Thoracic aorta (tissue), 2 donors: ENCODE measurements at places on chromosomes 7 and 10.

- no peaks in the 10 kb centered on the region for H3K27me3 ChIP-seq
- H3K36me3 ChIP-seq = no peaks in the 10 kb centered on the region
- peaks cover 29% of the 10 kb centered on the region for H3K4me1 ChIP-seq
- H3K27ac ChIP-seq = no peak overlapping the region
- DNase-seq = no peak
These were observed 3.8 kb upstream of the TMEM140 start for GRCh38 chr7:135143885-135144668.

GRCh38 chr10:122199070-122199469 is 72.0 kb upstream of the BTBD16 start:
- no peaks in the 10 kb centered on the region for H3K4me1 ChIP-seq
- H3K27ac ChIP-seq = no peak overlapping the region
- no peak for DNase-seq
- no peak overlapping the region for H3K4me3 ChIP-seq
- peaks cover 23% of the 10 kb centered on the region for H3K36me3 ChIP-seq

DNA sequence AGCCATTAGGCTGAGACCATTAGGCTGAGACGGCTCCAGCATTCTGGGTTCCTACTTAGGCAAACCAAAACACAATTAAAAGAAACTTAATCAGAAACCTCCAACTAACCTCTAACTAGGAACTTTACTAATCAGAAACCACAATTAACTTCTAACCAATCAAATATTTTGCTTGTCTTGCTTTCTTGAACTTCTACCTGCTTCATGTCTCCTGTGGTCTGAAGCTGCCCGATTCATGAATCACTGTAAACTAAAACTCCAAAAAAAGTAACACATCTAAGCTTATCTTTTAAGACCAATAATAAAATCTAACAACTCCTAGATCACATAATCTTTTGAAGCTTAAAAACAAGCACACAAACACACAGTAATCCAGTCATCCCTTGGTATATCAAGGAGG is 76.1 kb downstream of the PDSS1 start:
- H3K27me3 ChIP-seq = no peaks in the 10 kb centered on the region
- no peak for DNase-seq
- H3K36me3 ChIP-seq = no peaks in the 10 kb centered on the region
- no peak overlapping the region for H3K4me3 ChIP-seq
- no peak overlapping the region for H3K27ac ChIP-seq
- H3K4me1 ChIP-seq = peaks cover 4% of the 10 kb centered on the region

DNA sequence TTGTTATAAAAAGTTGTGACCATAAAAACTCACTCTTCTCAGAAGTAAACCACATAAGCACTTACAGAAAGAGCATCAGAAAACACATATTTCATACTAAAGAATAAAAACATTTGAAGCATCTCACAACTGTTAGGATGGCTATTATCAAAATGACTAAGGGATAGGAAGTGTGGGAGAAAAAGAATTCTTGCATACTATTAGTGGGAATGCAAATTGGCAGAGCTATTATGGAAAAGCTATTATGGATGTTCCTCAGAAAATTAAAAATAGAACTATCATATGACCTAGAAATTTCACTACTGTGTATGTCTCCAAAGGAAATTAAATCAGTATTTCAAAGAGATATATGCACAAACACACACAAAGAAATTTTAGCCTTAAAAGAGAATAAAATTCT is 25.2 kb upstream of the POT1 start:
- no peak for DNase-seq
- no peaks in the 10 kb centered on the region for H3K36me3 ChIP-seq
- no peaks in the 10 kb centered on the region for H3K4me1 ChIP-seq
- H3K27ac ChIP-seq = no peak overlapping the region

DNA sequence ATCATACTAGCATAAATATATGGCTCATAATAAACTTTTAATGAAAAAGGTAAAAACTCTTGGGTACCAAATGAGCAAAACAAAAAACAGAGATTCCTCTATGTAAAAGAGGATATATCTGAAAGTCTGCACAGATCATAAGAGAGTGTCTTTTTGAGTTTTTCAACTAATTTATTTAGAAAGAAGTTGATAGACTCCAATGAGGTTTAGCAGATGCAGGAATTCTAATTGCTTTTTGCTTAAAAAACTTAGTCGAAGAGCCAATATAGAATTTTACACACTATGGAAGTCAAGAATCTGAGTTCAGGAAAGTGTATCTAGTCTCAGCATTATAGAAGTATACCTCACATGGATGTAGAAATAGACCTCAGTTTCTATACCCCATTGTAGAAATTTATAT is 3.4 kb upstream of the MLLT10 start:
- H3K27ac ChIP-seq = no peak overlapping the region
- no peak overlapping the region for H3K4me3 ChIP-seq
- no peaks in the 10 kb centered on the region for H3K27me3 ChIP-seq
- H3K36me3 ChIP-seq = no peaks in the 10 kb centered on the region

DNA sequence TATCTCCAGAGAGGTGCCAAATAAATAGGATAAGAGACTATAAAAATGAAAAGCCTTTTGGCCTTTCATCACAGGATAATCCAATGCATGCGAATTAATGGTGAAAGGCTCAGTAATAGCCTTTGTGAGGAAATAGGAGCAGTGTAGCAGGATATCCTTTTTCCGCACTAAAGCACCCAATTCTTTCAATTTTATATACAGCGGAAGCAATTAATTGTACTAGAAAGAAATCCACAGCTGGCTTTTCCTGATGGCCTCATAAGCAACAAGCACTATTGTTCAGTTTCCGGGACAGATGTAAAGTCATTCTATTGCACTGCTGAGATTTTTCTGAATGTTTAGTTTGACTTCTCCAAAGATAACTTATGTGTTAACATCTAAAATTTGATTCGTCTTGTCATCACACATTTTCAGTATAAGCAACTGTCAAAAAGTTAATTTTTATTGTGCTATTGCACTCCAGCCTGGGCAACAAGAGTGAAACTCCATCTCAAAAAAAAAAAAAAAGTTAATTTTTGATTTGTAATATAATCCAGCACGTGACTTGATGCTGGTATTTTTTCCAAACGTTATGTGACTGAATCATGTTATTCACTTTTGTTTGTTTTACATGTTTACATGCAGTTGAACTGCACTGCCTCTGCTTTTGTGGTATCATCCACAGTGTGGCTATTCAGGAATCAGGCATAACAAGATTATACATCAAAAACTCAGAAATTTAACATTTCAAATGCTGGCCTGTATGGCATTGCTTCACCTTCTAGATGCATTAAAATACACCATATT is 8.4 kb upstream of the BMPR1A start:
- H3K4me1 ChIP-seq = peaks cover 15% of the 10 kb centered on the region
- no peaks in the 10 kb centered on the region for H3K36me3 ChIP-seq
- no peak for DNase-seq
- H3K27ac ChIP-seq = peak overlapping the region; percentile 15
- no peaks in the 10 kb centered on the region for H3K27me3 ChIP-seq

DNA sequence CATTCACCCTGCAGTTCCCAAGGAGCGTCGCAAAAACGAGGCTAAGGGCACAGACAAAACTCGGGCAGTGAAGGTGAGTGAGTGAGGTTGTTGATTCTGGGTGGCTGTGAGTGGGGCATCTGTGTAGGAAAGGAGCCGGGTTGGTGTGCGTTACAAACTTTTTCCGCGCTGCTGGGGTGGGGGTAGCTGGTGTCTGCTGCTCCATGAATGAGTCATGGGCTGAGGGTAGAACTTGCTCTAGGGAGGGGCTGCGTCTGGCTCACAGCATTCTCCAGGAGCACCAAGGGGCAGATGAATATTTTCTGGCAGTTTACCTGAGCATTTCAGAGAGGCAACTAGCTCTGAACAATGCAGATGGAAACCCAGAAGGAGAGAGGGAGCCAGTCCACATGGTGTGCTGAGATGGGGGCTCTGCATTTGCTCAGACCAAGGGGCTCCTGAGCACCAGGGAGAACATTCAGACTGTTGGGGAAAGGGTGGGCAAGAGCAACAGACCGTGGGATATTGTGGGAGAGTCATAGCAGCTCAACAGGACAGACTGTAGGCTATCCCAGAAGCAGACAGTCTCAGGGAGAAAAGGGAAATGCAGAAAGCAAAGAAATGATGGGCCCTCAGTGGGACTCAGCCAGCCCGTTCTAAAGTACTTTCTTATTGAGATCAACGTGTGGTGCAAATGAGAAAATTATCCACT is 18.8 kb downstream of the NOBOX start:
- no peaks in the 10 kb centered on the region for H3K36me3 ChIP-seq
- no peak overlapping the region for H3K27ac ChIP-seq
- H3K4me1 ChIP-seq = no peaks in the 10 kb centered on the region
- H3K4me3 ChIP-seq = no peak overlapping the region

GRCh38 chr10:13788711-13789447 is 202.1 kb downstream of the PRPF18 start:
- H3K4me1 ChIP-seq = peaks cover 19% of the 10 kb centered on the region
- peak overlapping the region; percentile 28 for H3K4me3 ChIP-seq
- no peaks in the 10 kb centered on the region for H3K27me3 ChIP-seq
- no peaks in the 10 kb centered on the region for H3K36me3 ChIP-seq
- H3K27ac ChIP-seq = peak overlapping the region; percentile 80

DNA sequence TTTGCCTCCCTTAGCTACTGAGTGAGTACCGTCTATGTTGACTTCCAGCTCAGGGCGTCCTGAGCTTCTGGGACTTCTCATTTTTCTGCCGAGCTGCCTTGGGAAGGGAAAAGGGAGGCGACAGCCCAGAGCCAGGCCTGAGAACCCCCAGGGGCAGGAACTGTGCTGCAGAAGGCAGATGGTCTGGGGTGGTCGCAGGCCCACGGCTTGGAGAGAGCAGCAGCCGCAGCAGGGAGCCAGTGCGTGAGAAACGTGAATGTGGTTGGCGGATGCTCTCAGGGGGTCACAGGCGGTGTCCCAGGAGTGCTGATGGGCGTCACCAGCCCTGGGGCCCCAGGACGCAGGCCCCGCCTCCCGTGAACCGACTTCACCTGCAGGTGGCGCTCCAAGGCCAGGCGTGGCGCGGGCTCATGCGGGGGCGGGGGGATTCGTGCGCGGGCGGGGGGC is 9.2 kb upstream of the PWWP2B start:
- no peak for DNase-seq
- peak overlapping the region; percentile 43 for H3K4me3 ChIP-seq
- H3K36me3 ChIP-seq = no peaks in the 10 kb centered on the region
- H3K27ac ChIP-seq = no peak overlapping the region

- no peak for DNase-seq
- no peaks in the 10 kb centered on the region for H3K27me3 ChIP-seq
- H3K27ac ChIP-seq = peak overlapping the region; percentile 22
- no peak overlapping the region for H3K4me3 ChIP-seq
These were observed 161.2 kb downstream of the CELF2 start for GRCh38 chr10:11178606-11179515.

DNA sequence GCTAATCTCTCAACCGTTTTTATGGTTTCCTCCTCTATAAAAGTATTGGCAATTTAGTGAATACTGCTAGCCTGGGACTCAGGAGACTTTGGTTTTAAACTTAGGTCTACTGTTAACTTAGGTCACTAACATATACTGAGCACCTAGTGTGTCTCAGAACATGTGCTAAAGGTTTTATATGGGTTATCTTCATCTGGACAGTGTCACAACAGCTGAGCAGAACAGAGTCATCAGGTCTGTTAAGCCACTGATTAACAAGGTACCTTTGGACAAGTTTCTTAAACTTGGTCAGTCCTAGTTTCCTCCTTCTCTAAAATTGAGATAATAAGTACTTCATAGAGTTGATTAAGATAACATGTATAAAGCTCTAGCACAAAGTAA is 30.6 kb downstream of the NET1 start:
- DNase-seq = no peak
- no peak overlapping the region for H3K27ac ChIP-seq
- H3K36me3 ChIP-seq = no peaks in the 10 kb centered on the region
- H3K4me1 ChIP-seq = peaks cover 8% of the 10 kb centered on the region

GRCh38 chr10:5416981-5417380 is 4.6 kb downstream of the NET1 start:
- no peaks in the 10 kb centered on the region for H3K36me3 ChIP-seq
- peak overlapping the region; percentile 37 for H3K4me3 ChIP-seq
- no peak overlapping the region for H3K27ac ChIP-seq
- H3K4me1 ChIP-seq = peaks cover 41% of the 10 kb centered on the region
- no peaks in the 10 kb centered on the region for H3K27me3 ChIP-seq

DNA sequence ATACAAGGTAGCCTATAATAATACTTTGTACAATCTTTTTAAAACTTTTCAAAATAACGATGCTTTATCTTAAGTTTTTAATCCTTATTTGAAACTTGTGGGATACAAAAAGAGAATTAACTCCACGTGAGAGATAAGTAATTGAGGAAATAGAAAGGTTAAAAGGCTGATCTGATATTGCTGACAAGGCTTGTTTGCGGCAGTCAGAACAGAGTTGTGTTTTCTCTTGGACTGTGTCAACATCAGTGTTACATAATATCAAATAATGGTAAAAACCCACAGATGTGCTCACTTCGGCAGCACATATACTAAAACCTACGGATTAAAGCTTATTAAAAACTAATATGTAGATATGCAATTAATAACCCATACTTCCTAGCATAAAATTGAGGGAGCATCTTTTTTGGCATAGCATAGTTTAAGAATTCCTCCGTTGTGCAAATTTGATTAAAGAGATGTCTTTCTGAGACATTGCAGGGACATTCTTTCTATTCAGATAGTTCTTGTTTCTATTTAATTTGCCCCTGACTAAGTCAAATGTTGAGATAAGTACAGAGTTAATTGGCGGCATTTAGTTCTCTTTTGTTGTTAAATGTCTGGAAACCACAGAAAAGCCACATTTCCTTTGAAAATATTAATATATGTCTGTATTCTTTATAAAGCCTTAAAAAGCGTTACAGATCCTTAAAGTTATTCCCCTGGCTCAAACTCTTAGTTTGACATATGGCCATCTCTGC is 63.3 kb downstream of the FAM185A start:
- H3K4me1 ChIP-seq = peaks cover 34% of the 10 kb centered on the region
- no peak for DNase-seq
- no peak overlapping the region for H3K4me3 ChIP-seq
- H3K36me3 ChIP-seq = peaks cover 5% of the 10 kb centered on the region

- no peak for DNase-seq
- no peaks in the 10 kb centered on the region for H3K4me1 ChIP-seq
- H3K36me3 ChIP-seq = peaks cover 4% of the 10 kb centered on the region
- no peaks in the 10 kb centered on the region for H3K27me3 ChIP-seq
- H3K4me3 ChIP-seq = no peak overlapping the region
These were observed 203.7 kb downstream of the TRIL start for GRCh38 chr7:28754447-28754846.

DNA sequence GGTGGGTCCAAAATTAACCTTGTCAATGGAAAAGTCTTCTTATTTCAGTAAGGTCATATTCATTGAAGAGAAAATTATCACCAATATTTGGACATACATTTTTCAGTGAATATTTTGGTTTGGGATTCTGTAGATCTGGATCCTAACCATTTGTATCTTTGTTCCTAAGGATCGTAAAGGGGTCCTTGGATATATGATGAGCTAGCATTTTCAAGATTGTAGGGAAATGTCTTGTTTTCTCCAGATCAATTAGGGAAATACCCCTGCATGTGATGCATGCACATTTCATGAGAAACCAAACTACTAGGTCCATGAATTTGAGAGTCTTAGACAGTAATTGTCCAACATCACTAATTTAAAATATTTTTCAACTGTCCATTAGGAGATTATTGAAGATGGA is 18.0 kb downstream of the DNTT start:
- no peaks in the 10 kb centered on the region for H3K4me1 ChIP-seq
- no peak for DNase-seq
- no peak overlapping the region for H3K4me3 ChIP-seq
